ENCODE measurements at places on chromosomes 13 and 19. TPM values are rescaled to one million over a fixed set of nuclear protein-coding genes. Genes with fewer than 3 reads are reported as not detected.
A peak's percentile ranks its signal among the peaks of the same experiment; 100 is the strongest.

DNA sequence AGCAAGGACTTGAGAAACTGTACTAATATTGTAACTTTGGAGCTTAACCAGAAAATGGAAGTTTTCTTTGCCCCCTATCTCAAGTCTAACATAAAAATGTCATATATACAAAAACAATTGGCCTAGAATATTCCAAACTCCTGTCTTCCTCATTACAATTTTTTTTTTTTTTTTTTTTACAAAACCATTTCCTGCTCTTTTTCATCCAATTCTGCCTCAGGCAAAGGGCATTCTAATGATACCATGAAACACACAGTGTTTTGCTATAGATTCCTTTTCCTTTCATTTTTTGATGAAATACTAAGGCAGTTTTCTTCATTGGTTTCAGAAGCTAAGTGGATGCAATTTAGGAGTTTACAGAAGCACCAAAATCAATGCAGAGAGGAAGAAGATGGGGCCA, 119.7 kb downstream of the LHFPL6 start:
- no peaks in the 10 kb centered on the region for H3K4me1 ChIP-seq
- H3K27ac ChIP-seq: no peak overlapping the region
- DNase-seq: no peak
- peaks cover 3% of the 10 kb centered on the region for H3K27me3 ChIP-seq
- no peaks in the 10 kb centered on the region for H3K36me3 ChIP-seq

- peak overlapping the region; percentile 77 for H3K27ac ChIP-seq
- no peak for DNase-seq
- peaks cover 7% of the 10 kb centered on the region for H3K4me1 ChIP-seq
- H3K4me3 ChIP-seq: no peak overlapping the region
- H3K36me3 ChIP-seq: no peaks in the 10 kb centered on the region
- H3K27me3 ChIP-seq: no peaks in the 10 kb centered on the region
Measured at GRCh38 chr19:10748927-10749434, 31.1 kb downstream of the DNM2 start.

- H3K4me3 ChIP-seq: no peak overlapping the region
- no peaks in the 10 kb centered on the region for H3K4me1 ChIP-seq
- no peaks in the 10 kb centered on the region for H3K36me3 ChIP-seq
Measured at GRCh38 chr13:52344108-52344507, 61.9 kb downstream of the THSD1 start.

DNA sequence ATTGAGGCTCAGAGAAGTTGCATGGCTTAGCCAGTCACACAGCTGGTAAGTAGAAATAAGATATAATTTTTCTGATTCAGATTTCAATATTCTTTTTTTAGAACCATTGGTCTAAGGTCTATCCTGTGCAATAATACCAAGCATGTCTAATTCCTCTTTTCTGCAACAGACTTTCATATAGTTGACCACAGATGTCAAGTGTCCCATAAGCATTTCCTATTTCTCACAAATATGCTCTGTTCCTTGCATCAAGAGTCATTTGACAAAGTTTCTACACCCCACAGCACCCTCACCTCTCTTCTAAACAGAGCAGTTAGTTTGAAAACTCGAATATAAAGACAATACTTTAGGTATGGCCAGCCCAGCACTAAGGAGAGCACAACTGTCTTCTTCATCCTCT, 26.8 kb upstream of the SACS start:
- no peaks in the 10 kb centered on the region for H3K36me3 ChIP-seq
- no peak overlapping the region for H3K4me3 ChIP-seq
- no peaks in the 10 kb centered on the region for H3K4me1 ChIP-seq
- H3K27me3 ChIP-seq: peaks cover 35% of the 10 kb centered on the region

- no peak overlapping the region for H3K27ac ChIP-seq
- H3K36me3 ChIP-seq: no peaks in the 10 kb centered on the region
- H3K4me3 ChIP-seq: no peak overlapping the region
- H3K4me1 ChIP-seq: peaks cover 5% of the 10 kb centered on the region
Measured at GRCh38 chr13:34847766-34848165, 94.3 kb upstream of the NBEA start.

DNA sequence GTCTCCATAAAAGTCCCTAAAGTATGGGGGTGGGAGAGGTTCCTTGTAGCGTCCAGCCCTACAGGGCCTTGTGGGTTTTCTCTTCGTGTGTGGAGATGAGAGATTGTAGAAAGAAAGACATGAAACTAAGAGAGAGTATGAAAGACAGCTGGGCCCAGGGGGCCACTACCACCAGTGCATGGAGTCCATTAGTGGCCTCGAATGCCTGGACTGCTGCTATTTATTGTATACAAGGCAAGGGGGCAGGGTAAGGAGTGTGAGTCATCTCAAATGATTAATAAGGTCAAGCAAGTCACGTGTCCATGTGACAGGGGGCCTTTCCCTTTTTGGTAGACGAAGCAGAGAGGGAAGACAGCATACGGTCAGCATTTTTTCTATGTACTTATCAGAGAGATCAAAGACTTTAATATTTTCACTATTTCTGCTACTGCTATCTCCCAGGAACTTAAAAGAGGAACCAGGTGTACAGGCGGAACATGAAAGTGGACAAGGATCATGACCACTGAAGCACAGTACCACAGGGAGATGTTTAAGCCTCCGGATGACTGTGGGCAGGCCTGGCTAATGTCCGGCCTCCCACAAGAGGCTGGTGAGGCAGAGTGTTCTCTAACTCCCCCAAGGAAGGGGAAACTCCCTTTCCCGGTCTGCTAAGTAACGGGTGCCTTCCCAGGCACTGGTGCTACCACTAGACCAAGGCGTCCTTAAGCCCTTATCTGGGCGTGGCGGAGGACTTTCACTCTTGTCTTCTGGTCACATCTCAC, 25.5 kb downstream of the FGF21 start:
- no peak for DNase-seq
- H3K36me3 ChIP-seq: no peaks in the 10 kb centered on the region
- H3K4me1 ChIP-seq: peaks cover 10% of the 10 kb centered on the region
- H3K4me3 ChIP-seq: no peak overlapping the region
- peak overlapping the region; percentile 1 for H3K27ac ChIP-seq
- no peaks in the 10 kb centered on the region for H3K27me3 ChIP-seq

- H3K36me3 ChIP-seq: no peaks in the 10 kb centered on the region
- no peaks in the 10 kb centered on the region for H3K4me1 ChIP-seq
- peaks cover 4% of the 10 kb centered on the region for H3K27me3 ChIP-seq
- H3K27ac ChIP-seq: no peak overlapping the region
Measured at GRCh38 chr19:29171525-29171924, 41.4 kb downstream of the UQCRFS1 start.

GRCh38 chr13:51801631-51802099, 2.3 kb downstream of the DHRS12 start:
- peak overlapping the region; percentile 73 for H3K27ac ChIP-seq
- H3K4me1 ChIP-seq: peaks cover 12% of the 10 kb centered on the region
- H3K27me3 ChIP-seq: no peaks in the 10 kb centered on the region
- no peak for DNase-seq
- no peaks in the 10 kb centered on the region for H3K36me3 ChIP-seq

DNA sequence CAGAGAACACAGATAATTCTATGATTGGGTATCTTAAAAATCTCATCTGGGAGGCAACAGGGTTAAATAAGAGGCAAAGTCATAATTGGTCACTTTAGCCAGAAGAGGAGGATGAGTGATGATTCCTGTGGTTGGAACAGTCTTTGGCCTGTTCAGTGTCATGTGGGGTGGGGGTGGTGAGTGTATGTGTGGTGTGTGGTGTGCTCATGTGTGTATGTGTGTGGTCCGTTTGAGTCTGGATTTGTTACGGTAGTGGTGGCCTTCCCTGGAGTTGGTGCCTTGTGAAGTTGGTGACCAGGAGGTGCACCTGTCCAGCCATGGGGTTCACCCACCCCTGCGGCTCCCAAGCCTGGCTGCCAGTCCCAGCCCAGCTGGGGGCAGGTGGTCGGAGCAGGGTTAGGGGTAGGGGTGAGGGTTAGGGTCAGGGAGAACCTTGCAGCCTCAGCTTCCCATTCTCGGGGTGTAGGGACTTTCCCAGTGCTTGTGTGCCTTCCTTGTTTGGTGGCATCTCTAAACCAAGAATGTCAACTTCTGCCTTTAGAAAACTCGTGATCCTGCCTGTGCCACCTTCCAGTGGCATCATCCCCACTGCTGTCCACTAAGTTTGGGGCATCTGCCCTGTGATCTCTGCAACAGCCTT, 97.5 kb downstream of the RAB20 start:
- H3K36me3 ChIP-seq: peaks cover 4% of the 10 kb centered on the region
- no peaks in the 10 kb centered on the region for H3K4me1 ChIP-seq
- H3K4me3 ChIP-seq: no peak overlapping the region
- no peaks in the 10 kb centered on the region for H3K27me3 ChIP-seq
- no peak for DNase-seq

GRCh38 chr13:39281539-39282150, 243.4 kb downstream of the NHLRC3 start:
- H3K27ac ChIP-seq: no peak overlapping the region
- no peaks in the 10 kb centered on the region for H3K27me3 ChIP-seq
- H3K4me3 ChIP-seq: no peak overlapping the region
- DNase-seq: no peak

GRCh38 chr13:67075239-67075638, 154.9 kb downstream of the PCDH9 start:
- no peak overlapping the region for H3K4me3 ChIP-seq
- no peaks in the 10 kb centered on the region for H3K36me3 ChIP-seq
- no peak overlapping the region for H3K27ac ChIP-seq
- H3K4me1 ChIP-seq: peaks cover 14% of the 10 kb centered on the region
- DNase-seq: no peak

GRCh38 chr19:49890349-49891311, 6.1 kb downstream of the IL4I1 start:
- peaks cover 1% of the 10 kb centered on the region for H3K4me1 ChIP-seq
- no peak overlapping the region for H3K27ac ChIP-seq
- no peak for DNase-seq
- H3K36me3 ChIP-seq: peaks cover 7% of the 10 kb centered on the region

ARHGEF1 gene
- 112 TPM for total RNA-seq

CRB3 gene
- total RNA-seq: 63.0 TPM

CCDC169 gene
- total RNA-seq: 5.8 TPM

KLK14 gene
- 0.89 TPM for total RNA-seq

PRKD2 gene
- total RNA-seq: 74.9 TPM

OVOL3 gene
- total RNA-seq: not detected

SIGLEC8 gene
- total RNA-seq: not detected

ZNF8 gene
- total RNA-seq: 18.2 TPM

KLK12 gene
- total RNA-seq: 0.44 TPM
